ENCODE measurements at places on chromosomes 7 and 10.

DNA sequence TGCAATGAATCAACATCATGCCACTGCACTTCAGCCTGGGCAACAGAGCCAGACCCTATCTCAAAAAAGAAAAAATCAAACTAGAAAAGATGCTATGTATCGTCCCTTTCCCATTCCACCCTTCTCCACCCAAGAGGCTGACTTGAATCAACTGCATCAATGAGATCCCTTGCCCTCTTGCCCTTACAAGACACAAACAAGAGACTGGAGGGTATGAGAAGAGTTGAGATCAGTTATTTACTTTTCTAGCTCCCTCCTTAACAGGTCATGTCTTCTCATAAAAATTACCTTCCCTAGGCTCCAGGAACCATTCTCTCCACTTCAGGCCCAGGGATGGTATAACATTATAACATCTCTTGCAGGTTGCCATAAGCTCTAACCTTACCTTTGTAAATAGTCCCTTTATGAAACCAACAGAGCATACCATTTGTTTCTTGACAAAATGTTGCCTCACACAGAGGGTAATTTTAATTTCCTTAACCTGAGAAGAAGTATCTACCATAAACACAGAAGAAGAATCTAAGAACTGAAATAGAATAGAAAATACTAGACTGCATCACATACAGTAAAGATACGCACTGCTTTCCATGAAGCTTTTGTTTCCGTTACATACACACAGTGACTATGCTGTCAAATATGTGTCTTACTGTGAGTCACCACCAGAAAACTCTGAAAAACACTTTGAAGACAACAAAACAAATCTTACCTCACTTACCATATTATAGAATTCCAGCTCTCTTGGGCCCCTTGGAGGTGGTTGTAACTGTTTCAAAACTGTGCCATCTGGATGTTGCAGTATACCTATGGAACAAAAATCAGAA, 30.5 kb downstream of the IPMK start:
- DNase-seq = peak; percentile 86

DNA sequence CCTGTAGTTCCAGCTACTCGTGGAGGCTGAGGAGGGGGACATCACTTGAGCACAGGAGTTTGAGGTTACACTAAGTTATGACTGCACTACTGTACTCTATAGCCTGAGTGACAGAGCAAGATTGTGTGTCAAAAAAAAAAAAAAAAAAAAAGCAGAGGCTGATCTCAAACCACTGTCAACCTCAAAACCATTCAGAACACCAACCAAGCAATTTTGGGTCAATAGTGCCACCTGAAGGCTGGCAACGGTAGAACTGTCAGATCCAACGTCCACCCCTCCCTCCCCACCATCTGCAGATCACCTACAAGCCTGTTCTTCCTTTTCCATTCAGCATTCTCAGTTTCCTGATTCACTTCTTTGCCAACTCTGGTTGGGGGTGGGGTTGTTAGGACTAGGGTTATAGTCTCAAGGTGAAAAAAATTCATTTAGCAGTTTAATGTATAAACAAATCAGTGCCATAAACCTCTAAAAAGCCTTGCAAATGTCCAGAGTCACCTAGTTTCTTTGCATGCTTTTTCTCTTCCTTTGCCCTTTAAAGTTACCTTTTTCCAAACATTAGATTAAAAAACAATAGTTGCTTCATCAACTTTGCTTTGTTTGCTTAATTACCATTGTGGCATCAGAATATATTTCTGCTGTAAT, 2.6 kb downstream of the MRPS33 start:
- DNase-seq = peak; percentile 63

DNA sequence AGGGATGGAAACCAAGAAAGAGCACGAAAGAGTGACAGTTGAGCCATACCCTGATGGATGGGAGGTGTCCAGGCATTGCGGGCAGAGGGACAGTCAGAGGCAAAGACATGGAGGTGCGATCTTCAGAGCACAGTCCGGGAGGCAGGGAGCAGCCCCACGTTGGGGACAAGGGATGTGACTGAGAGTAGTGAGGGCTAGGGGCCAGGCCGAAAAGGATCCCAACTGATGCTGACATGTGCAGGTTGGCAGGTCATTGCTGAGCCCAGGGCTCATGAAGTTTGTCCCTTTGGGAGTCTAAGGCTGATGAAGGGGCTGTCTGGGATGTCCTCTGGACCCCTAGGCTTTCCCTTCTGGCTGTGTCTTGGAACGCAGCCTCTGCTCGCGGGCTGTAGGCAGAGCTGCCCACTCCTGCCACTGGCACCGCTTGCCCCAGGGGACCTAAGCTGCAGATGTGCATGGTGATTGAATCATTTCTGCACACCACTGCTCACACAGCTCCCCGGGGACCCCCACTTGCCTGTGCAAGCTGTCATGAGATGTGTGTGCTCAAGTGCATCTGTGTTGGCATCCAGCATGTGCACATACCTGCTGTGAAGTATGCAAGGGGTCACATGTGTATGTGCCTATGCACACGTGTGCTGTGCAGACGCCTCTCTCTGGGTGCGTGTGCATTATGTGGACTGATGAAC, 125.1 kb downstream of the ZMIZ1 start:
- no peak for DNase-seq

DNA sequence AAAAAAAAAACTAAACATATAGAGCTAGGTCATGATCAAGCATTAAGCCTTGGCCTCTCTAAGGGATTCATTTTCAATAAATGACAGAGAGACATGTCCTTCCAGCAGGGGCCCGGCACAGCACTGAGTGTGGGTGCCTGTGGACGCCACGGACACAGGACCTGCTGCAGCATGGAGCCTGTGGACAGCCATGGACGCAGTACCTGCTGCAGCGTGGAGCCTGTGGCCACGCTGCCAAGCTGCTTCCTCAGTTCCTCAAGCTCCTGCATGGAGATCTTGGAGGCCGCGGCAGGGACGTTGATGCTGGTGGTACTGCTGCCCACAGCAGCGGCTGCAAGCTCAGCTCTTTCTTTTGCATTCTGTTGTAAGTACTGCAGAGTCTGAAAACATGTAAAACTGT, 9.4 kb downstream of the TUBGCP2 start:
- no peak for DNase-seq

DNA sequence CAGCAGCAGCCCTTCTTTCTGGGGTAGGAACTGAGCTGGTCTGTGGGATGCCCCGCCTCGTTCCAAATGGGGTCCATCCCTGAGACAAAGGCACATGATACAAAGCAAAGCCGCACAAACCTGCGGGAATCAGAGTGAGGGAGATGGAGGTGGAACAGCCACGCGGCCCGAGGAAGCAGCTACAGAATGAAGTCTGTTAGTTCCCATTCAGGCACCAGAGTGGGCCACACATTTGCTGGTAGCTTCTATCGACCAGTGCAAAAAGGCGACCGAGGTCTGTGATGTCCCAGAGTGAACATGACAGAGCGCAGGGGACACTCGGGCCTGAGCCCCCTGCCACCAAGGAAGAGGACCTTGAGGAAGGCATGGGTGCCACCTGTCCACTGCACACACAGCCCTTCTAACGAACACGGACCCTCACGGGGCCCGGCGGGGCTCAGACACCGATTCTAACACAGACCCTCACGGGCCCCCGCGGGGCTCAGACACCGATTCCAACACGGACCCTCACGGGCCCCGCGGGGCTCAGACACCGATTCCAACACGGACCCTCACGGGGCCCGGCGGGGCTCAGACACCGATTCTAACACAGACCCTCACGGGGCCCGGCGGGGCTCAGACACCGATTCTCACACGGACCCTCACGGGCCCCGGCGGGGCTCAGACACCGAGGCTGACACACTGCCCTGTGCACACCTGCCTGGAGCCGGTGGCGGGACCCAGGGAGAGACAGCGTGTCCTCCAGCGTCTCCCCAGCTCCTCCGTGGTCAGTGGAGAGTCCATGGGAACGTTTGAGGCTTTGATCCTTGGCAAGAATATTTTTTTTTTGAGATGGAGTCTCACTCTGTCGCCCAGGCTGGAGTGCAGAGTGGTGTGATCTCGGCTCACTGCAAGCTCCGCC, 32.8 kb upstream of the FAM20C start:
- DNase-seq = no peak

DNA sequence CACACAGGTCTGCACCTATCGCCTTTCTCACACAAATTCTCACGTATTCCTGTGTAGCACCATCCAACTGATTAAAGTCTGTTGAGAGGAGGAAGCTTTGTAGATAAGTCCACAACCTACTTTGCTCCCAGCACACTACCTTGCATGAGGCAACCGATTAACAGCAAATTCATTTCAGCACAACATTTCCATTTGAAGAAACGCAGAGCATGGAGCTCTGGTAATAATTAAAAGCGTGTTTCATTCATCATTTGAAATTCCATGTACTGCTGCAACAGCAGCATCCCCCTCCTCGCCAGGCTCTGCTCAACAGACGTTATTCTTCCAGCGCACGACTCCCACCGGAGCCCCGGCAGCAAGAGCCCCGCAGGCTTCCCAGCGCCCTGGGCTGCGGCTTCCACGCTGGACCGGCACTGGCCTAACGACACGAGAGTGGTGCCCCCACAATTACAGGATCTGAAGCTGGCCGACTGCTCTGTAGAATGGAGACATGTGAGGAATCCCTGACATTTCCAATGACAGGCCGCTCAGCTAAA, 118.8 kb downstream of the DIP2C start:
- DNase-seq = no peak

DNA sequence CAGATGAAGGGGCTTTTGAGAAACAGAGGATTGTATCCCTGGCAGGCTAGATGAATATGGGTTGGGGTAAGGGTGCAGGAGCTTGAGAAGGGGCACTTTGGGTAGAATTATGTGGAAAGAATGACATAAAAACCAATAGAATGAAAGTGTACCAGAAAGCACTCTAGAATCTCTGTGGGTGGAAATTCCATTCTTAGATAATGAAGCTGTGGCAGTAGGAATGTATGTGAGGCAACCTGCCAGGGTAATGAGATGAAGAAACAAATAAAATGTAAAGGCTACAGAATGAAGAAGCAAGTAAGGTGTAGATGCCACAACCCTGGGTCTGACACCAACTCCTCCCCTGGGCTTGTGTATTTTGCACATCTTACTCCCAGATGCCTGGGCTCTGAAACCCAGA, 16.8 kb downstream of the NOBOX start:
- DNase-seq = no peak

DNA sequence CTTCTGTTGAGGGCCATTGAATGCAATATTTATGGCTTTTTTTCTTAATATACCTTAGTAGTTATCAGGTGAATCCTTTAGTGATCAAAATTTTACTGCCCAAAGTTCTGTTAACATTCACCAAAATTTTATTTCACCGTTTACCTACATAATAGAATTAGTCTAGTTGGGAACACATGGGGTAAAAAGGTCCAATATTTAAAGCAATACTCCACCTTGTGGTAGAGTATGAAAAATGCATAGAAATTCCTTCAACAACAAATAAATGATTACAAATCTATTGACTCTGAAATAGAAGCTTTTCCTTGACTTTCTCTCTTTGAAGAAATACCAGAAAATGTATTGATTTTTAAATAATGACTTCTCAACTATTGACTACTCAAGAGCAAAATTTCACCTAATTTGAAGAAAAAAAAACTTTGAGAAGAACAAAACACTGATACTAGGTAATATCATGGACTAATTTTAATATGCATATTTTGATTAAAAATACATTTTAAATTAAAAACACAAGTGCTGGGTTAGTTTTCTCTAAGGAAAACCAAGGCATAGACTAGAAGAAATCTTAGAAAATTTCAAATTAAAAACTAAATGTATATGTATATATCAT, 43.3 kb downstream of the POLR1F start:
- peak; percentile 49 for DNase-seq

DNA sequence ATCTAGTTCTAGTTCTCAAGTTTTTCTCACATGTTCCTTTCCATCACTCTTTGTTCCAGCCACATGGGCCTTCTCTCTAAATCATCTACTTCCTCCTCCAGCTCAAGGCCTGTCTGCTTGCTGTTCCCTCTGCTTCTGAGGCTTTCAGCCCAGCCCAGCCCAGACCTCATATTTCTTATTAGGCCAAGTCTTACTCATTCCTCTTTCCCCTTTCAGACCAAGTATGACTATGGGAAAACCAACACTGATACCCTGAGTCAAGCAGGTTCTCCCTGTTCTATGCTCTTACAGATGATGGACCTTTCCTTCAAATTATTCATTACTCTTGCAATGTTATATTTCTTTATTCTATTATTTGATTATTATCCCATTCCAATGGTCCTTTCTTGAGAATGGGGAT, 80.3 kb upstream of the SEM1 start:
- DNase-seq = no peak

DNA sequence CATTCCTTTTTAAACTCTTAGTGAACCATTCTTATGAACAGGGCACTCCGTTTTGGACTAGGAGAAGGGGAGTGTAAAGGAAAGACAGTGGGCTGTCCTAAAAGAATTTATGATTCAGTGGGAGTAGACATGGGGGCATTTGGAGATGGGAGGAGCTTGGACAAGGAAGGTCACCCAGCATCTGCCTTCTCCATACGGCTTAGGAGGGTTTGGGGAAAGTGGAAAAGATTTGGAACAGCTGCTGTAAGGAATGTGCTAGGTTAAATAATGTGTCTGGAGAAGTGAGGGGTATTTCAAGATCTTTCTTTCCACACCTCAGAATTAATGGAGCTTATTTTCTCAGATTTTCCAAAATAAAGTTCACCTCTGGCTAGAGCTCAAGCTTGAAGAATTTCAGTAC, 24.0 kb downstream of the SLC35G1 start:
- no peak for DNase-seq

DNA sequence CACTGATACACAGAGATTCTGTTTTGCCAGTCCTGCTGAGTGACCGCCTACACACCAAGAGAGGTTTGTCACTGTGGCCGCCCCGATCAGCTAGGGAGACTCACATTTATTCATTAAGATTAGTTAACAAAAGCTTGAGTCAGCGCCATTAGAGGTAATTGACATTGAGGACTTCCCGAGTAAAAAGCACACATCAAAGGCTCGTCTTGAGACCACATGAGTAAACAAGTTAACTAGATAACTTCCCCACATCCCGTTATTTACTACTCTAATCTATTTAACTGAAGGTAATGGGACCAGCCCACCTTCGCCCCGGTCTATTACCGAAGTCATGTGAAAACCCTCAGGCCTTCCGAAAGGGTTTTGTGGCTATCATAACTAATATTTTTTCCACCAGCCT, 23.0 kb downstream of the SRRM3 start:
- no peak for DNase-seq

GRCh38 chr7:107387573-107388219, 82.2 kb upstream of the GPR22 start:
- DNase-seq = peak; percentile 45
